CD4-positive, alpha-beta T cell treated with Interleukin-1 beta for 1 hour (primary cell): ENCODE measurements at places on chromosomes 1 and 21.

GRCh38 chr1:224245188-224245587, 62.1 kb downstream of the DEGS1 start:
- peak; percentile 24 for DNase-seq

- DNase-seq: no peak
These were observed 56.9 kb upstream of the SLC25A33 start for GRCh38 chr1:9482403-9482802.

DNA sequence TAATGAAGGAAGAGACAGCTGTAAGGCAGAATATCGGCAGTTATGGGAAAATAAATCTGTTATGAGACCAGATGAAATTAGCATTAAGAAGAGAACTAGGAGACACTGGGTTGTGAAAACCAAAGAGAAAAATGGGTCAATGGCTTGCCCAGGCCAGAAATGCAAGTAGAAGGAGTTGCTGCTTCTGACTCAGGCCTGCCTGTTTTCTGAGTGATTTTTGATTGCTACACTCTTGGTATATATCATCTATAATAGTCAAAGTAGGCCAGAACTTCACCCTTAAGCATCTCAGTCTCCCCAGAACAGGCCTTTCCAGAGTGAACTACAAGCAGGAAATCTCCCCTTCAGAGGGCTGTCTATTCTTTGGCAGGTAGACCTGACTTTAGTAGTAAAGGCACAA, 107.0 kb downstream of the NRIP1 start:
- DNase-seq: no peak

GRCh38 chr1:111145963-111146768, 6.1 kb downstream of the CEPT1 start:
- no peak for DNase-seq

- no peak for DNase-seq
These were observed 7.5 kb downstream of the SLC19A1 start for GRCh38 chr21:45534636-45535331.

DNA sequence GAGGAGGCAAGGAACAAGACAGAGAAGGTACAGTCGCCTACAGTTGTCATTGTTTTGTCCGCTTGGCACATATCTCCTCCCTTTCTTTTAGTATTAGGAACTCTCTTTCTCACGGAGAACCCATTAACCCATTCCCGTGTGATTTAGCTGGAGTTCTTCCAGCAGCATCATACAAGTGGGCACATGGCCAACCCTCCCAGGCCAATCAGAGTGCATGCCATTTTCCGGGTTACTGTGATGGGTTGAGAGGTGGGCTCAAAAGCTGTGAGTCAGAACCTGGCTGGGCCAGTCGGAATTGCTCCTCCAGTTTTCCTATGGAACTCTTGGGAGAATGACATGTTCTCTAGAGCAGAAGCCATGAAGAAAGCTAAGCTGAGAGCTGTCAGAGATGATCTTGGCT, 83.1 kb upstream of the SOD1 start:
- no peak for DNase-seq

- DNase-seq: no peak
These were observed 4.9 kb downstream of the DAB1 start for GRCh38 chr1:57418971-57419370.

DNA sequence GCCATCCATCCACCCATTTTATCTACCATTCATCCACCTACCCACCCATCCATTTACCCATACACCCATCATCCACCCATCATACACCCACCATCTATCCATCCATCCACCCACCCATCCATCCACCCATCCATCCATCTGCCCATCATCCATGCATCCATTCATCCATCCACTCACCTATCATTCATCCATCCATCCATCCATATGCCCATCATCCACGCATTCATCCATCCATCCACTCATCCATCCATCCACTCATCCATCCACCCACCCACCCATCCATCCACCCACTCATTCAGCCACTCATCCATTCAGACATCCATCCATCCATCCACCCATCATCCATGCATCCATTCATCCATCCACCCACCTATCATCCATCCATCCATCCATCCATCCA, 31.9 kb upstream of the UTS2 start:
- no peak for DNase-seq

- DNase-seq: peak; percentile 24
These were observed 16.6 kb upstream of the CACYBP start for GRCh38 chr1:174982971-174983689.

DNA sequence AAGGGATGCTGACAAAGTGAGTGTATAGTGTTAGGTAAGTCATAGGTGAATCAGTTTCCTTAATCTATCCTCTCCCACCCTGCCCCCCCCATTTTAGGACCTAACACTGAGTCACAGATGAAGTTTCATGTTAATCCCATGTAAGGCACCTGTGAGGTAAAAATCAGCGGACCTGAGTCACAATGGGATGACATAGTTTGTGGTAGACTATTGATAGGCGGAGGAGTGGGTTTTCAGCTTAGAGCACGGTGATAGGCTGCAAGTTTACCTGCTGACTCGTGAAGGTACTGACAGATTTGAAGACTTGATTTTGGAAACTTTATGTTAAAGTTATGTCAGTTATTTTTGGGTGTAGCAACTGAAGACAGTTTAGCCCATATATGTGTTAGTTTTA, 1.7 kb downstream of the TOR1AIP1 start:
- DNase-seq: peak; percentile 71
